Foreskin keratinocyte (primary cell): ENCODE measurements at places on chromosomes 12 and 14.

DNA sequence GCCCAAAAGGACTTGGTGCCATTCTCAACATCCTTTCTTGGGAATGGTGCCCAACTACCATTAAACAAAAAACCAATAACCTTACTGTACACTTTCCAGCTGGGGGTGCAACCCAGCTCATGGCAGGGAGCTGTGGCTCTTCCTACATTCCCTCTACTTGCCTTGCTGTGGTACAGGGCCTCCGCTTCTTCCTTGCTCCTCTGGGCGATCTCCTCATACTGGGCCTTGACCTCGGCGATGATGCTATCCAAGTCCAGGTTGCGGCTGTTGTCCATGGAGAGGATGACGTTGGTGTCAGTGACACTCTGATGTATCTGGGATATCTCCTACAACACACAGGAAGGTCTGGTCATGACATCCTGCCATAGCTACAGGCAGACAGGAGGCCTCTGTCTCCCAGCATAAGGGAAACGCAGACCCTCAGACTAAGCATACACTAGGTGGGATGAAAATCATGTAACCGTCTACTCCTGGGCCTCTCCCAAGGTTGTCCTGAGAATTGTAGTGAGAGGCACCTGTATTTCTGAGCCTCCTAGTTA is 3.9 kb downstream of the KRT2 start:
- no peak for DNase-seq

DNA sequence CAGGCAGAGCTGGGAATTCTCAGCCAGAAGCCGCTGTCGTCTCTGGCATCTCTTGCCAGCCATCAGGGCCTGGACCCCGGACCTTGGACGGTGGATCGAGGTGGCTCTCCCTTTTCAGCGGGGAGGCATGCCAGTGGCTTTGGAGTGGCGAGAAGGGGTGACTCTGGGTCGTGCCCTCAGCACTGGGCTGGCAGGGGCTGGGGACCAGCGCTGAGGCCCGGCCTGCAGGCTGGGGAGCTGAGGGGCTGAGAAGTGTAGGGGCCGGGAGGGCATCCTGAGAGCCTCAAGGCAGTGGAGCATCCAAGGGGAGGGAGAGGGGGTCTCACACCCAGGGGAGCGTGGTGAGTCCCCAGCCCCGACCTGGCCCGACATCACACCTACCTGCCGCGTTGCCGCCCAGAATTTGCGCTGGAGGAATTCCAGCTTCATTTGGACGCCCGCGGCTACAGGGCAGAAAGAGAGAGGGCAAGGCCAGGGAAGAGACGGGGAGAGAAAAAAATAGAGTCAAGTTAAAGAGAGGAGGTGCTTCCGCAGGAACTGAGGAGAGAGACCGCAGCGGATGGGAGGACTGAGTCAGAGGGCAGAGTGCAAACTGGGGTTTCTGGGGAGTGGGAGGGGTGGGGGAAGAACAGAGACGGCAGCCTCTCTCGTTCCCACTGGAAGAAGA is 9.0 kb upstream of the LRTM2 start:
- DNase-seq = no peak

DNA sequence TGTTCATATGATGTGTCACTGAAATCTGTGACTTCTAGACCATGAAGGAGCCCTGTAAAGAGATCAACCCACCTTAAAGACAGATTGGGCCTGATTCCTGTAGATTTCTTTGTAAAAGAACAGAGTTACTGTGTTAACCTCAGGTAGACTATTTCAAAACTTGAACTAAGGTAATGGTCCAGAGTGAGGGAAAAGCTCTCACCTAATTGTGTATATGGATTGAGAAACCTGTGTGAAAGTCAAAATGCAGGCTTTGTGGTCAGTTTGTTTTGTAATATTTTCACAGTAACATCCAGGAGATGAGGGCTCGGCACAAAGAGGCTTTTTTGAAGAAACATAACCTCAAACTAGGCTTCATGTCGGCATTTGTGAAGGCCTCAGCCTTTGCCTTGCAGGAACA is 16.4 kb downstream of the DLST start:
- DNase-seq = no peak

GRCh38 chr12:21827083-21827482 is 52.6 kb upstream of the KCNJ8 start:
- no peak for DNase-seq

DNA sequence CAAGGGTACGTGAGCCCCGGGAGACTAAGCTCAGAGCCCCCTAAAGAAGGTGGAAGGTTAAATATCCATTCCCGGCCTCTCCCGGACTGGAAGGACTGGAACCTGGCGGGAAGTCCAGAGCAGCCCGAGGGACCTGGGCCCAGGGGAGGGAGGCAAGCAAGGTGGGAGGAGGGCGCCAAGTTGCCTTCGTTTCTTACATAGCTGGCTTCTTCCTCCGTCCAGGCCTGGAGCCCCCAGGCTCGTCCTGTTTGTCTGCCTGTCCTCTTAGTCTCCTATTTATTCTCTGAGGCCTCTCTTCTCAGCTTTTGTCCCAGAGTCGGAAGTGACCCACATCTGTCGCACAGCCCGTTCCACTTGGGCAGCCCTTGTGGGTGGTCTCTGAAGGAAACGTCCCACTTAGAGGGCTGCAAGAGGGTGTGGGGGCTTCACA is 745 bp downstream of the PCK2 start:
- no peak for DNase-seq

DNA sequence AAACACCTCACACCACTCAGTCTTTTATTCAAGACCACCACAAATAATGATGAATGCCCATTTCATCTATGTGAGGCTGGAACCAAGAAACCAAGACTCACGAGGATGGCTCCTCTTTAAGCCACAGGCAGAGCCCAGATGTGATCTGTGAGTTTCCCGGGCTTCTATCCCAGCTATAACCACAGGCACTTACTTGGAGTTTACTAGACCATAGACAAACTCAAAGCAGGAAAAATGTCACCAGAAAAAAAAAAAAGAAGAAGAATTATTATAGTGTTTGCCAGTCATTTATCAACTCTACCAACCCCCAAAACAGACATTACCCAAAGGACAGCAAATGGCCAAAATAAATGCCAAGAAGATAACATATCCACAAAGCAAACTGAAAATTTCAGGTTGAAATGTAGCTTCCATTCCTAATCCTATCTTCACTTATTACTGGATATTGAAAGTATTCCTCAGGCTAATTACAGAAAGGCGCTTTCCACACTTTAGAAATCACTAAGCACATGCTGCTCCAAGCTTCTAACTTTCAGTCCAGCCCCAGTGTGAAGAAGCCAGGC is 44.7 kb downstream of the ZFYVE1 start:
- DNase-seq = no peak

- DNase-seq = no peak
Observed at GRCh38 chr14:68247274-68247673, 427.7 kb downstream of the RAD51B start.
